Esophagus (tissue), 2 donors: ENCODE measurements at places on chromosomes 16 and 17. TPM values are rescaled to one million over a fixed set of nuclear protein-coding genes. Genes with fewer than 3 reads are reported as not detected.

The CDRT15 gene
- polyA plus RNA-seq: not detected

The ANKRD40CL gene
- not detected for polyA plus RNA-seq

The TMEM219 gene
- polyA plus RNA-seq: 83.4 TPM

The TEDC2 gene
- polyA plus RNA-seq: 3.7 TPM

The DCAF7 gene
- 9.1 TPM for polyA plus RNA-seq

The MYH1 gene
- polyA plus RNA-seq: 0.01 TPM

The KRTAP4-9 gene
- polyA plus RNA-seq: not detected
